ENCODE measurements at places on chromosomes 6 and 20.

DNA sequence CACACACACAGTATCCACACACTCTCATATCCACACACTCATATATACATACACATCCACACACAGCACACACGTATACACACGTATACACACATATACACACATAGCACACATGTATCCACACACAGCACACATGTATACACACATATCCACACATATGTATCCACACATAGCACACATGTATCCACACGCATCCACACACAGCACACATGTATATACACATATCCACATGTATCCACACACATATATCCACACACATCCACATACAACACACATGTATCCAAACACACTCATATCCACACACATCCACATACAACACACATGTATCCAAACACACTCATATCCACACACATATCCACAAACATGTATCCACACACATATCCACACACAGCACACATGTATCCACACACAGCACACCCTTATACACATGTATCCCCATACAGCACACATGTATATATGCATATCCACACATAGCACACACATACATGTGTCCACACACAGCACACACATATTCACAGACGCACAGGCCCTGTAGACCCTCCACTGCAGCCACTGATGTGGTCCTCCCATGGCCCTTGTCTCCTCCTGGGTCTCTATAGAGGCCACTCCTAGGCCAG, 172.1 kb downstream of the CDH4 start:
- no peak for DNase-seq

DNA sequence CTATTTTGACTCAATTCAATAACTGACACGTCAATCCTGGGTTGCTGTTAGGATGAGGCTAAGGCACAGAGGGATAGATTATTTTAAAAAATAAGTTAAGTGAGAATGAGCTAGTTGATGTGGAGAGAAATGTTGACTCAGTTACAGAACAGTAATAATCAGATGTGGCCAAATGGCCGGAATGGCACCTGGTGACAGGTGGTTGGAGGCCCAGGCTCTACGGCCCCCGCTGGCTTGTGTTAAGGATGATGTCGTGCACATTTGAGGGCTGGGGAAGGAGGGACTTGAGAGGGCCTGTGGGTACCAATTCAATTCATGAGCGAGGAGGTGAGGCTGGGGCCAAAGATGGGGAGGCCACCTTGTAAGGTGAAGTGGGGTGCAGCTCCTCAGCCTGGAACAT, 31.7 kb downstream of the APCDD1L start:
- no peak for DNase-seq

GRCh38 chr6:44217332-44218143, 812 bp downstream of the MYMX start:
- no peak for DNase-seq

- no peak for DNase-seq
Observed at GRCh38 chr6:16480763-16481560, 242.6 kb downstream of the GMPR start.

GRCh38 chr20:64101731-64102621, 5.4 kb downstream of the NPBWR2 start:
- peak; percentile 73 for DNase-seq

- no peak for DNase-seq
Observed at GRCh38 chr6:101676187-101676586, 282.7 kb downstream of the GRIK2 start.

DNA sequence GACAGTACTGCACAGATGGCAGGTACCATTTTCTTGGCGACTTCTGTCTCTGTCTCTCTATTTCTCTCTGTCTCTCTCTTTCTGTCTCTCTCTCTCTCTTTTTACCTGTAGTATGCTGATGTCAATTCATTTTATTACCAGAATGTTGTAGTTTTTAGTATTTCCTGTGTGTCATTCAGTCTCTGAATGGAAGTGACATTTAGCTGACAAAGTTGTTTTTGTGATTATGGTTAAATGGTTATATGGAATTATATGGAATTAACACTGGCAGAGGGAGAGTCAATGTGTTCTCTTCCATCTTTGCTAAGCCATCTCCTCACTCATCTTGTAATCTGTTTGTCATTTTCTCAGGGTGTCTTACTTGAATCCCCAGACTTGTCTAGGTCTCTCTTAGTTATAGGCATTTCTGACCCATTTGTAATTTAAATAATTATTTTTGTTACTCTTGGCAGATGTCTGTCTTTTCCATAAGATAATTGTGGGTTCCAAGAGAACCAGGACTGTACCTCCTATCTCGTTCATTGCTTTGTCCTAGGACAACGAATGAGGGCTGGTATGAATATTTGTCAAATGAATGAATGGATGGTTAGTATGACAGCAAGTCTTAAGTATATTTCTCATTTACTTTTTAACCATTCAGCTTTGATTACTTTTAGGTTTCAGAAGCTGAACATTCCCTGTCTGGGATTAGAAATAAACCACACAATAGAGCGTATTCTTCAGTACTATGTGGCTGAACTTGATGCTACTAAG, 64.4 kb downstream of the DNAH8 start:
- no peak for DNase-seq

- no peak for DNase-seq
Observed at GRCh38 chr6:31740397-31741223, 805 bp downstream of the MSH5 start.

- DNase-seq: no peak
Observed at GRCh38 chr6:166310634-166311033, 2.4 kb upstream of the PRR18 start.

DNA sequence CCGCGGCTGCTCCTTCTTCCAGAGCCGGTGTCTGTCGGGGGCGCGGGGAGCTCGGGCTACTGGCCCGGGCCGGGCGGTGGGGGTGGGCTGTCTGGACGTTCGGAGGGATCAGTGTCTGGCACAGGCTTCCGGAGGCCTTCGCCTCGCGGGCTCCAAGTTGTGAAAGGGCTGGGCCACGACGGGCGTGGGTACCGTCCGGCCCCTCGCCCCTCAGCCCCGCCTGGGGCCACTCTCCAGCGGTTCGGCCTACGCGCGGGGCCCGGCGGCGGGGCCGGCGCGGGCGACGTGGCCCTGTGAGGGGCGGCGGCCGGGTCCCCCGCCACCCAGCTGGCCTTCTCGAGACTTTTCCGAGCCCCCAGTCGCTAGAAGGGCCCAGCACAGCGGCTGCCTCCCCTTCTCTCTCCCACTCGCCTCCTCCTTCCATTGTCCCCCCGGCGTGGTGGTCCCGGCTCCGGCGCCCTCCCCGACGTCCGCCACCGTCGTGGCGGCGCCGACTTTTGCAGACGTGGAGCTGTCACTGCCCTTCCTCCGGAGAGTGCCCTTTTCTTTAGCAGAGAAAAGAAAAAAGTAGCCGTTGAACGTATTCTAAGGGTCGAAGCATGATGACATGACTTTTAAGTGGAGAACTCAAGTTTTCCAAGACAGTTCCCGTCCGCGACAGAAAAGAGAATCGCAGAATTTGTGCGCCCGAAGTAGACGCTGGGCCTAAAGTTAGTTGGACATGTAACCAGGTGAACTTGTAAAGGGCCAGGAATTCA, 571 bp downstream of the ITCH start:
- DNase-seq: no peak

GRCh38 chr6:154791556-154792317, 58.5 kb downstream of the SCAF8 start:
- DNase-seq: no peak

GRCh38 chr6:33288921-33289783, at the start of the genes PFDN6 and WDR46:
Gene PFDN6 (plus strand): TSS chr6:33289601. CDS start chr6:33289857, 256 bp downstream.
Gene WDR46 (minus strand): TSS chr6:33289239. CDS start chr6:33289170, 69 bp downstream.
- DNase-seq: peak; percentile 92

- no peak for DNase-seq
Observed at GRCh38 chr6:101700655-101701054, 307.1 kb downstream of the GRIK2 start.

- no peak for DNase-seq
Observed at GRCh38 chr6:52515219-52515960, 61.5 kb downstream of the TRAM2 start.

- DNase-seq: no peak
Observed at GRCh38 chr6:126716032-126716431, 376.1 kb downstream of the CENPW start.

- DNase-seq: no peak
Observed at GRCh38 chr20:31984981-31985471, 17.1 kb downstream of the XKR7 start.

DNA sequence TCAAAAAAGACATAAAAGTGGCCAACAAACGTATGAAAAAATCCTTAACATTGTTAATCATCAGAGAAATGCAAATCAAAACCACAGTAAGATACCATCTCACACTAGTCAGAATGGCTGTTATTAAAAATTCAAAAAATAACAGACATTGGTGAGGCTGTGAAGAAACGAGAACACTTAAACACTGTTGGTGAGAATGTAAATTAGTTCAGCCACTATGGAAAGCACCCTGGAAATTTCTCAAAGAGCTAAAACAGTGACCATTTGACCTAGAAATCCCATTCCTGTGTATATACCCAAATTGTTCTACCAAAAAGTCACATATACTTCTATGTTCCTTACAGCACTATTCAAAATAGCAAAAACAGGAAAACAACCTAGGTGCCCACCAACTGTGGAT, 24.9 kb upstream of the NT5E start:
- no peak for DNase-seq

DNA sequence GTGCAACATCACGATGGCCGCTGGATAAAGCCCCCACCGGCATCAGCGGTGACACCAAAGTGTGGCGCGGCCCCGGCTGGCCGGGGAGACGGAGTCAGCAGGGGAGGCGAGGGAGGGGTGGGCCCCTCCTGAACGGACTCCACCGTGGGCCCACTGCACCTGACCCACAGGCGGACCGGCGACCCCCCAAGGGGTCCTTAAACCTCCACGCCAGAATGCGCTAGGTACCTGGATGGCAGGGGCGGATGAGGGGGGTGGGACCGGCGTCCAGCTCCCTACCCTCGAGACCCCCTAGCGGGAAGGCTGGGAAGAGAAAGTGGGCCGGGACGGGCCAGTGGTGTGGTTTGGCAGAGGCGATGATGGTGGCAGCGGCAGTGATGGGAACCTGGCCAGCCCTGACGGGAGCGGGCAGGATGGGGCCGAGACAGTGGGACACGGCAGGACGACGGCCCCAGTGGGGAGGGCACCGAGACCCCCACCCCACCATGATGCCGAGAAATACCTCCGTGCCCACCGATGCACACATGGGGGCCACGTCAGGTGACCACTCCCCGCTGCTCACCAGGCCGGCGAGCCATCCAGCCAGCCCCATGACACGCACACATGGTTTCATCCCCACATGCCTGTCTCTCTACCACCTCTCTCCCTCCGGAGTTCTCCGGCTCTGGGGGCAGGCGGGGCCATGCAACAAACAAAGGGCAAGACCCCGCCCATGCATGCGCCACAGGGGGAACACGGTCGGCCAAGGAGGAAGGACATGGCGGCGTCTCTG, 771.9 kb upstream of the DEFB115 start:
- DNase-seq: no peak

- no peak for DNase-seq
Observed at GRCh38 chr20:43187476-43188233, 2.1 kb downstream of the PTPRT start.

DNA sequence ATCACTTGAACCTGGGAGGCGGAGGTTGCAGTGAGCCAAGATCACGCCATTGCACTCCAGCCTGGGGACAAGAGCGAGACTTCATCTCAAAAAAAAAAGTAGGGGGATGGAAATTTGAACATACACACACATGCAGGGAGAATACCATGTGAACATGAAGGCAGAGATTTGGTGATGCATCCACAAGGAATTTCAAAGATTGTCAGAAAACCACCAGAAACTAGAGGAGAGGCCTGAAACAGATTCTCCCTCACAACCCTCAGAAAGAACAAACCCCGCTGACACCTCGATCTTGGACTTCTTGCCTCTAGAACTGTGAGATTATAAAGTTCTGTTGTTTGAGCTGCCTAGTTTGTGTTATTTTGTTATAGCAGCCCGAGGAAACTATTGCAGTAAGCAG, 125.5 kb downstream of the GPX5 start:
- no peak for DNase-seq

Data from stimulated activated naive CD4-positive, alpha-beta T cell (primary cell).